Activated T-cell treated with anti-CD3 and anti-CD28 coated beads, Interleukin-2, amount 50 U/mL, for 24 hours (primary cell): ENCODE measurements at places on chromosomes 4 and X.

DNA sequence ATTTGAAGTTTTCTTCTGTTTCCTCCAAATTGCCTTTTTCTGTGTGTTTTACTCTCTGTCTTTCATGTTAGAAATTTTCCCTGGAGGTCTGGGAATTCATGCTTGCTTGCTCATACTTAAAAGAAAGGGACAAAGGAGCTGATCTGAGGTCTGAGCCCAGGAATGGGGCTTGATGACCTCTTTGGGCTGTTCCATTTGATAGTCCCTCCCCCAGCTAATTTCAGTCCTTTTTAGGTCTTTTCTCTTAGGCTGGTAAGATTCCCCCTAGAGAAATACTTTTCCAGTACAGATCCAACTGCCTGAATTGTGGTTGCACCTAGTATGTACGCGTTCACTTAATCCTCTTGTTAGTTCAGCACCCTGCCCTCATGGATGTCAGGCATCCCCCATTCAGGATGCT is 5.5 kb upstream of the PIGA start:
- no peak for DNase-seq

GRCh38 chr4:47791965-47792364 is 45.9 kb downstream of the CORIN start:
- no peak for DNase-seq

- no peak for DNase-seq
Observed at GRCh38 chr4:126513596-126513995, 1119.2 kb upstream of the INTU start.

DNA sequence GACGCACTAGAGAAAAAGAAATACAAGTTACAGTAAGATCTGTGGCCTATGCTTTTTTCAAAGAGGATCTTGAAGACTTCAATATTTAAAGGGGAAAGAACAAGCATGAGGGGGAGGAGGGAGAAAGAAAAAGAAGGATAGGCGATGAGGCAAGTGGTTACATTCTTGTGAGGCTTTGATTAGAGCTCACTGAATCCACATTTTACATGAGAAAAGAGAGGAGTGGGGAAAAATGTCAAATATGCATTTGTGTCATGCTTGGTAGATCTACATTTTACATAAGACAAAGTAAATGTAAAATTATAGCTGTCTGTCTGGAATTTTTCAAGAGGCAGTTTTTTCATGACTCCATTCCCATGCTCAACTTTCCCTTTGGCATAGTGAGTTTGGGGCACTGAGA is 965.9 kb downstream of the FSTL5 start:
- DNase-seq = no peak

DNA sequence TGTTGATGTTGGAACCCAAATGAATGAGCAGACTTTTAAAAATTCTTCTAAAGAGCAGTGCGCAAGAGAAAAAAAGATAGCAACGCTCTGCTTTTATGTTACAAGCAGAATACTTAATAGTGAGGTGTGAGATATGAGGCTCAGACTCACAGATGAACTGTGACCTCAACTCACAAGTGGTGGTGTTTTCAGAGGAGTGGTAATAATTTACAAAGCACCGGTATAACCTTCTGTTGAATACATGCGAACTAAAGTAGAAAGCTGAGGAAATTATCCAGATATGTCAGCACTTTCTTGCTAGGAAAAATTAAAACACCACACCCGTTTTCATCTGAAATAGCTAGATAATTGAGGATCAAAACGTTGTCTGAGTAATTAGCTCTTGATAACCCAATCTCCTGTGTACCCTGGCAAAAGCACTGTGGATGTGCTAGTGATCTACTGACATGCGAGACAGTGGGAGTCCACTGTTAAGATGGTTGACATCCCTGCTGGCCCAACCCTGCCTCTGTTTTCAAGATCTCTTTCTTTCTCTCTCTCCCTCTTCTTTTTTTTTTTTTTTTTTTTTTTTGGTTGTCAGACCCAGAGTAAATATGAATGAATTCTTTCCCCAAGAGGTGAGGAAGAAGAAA is 6.9 kb upstream of the TLL1 start:
- no peak for DNase-seq
